Activated CD8-positive, alpha-beta memory T cell treated with anti-CD3 and anti-CD28 coated beads, Interleukin-2, amount 50 U/mL, for 4 hours (primary cell): ENCODE measurements at places on chromosomes 13 and 19.

DNA sequence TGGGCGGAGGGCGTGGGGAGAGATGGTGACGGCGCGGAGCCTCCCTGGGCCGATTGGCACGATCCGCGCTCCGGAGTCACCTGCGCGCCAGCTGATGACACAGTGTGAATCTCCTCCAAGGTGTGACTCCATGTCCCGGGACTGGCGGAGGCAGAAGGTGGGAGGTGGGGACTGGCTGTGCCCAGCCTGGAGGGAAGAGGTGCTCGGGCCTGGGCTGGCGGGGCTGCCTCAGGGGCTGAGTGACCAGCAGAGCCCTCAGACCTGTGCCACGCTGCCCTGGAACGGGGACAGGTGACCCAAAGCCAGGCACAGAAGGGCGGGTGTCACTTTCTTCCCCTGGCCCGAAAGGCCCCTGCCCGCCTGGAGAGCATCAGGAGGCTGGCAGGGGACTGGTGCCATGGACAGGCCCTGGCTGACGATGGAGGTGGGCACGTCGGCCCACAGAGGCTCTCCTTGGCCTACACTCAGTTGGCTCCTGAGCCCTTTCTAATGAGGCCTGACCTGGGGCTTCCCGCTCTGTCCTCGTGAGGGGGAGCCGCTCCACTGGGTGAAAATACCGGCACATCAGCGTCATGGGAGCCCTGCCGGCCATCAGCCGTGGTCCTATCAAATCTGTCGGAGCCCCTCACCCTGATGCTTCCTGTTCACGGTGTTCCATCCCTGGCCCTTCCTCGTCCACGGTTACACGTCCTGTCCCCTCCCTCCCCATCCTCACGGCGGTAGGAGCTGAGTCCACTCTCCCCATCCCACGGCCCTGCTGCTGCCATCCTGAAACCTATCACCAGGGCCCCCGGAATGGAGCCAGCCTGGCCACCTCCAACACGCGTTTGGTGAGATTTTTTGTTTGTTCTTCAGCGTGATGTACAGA, 75.6 kb downstream of the SPACA7 start:
- no peak for DNase-seq

DNA sequence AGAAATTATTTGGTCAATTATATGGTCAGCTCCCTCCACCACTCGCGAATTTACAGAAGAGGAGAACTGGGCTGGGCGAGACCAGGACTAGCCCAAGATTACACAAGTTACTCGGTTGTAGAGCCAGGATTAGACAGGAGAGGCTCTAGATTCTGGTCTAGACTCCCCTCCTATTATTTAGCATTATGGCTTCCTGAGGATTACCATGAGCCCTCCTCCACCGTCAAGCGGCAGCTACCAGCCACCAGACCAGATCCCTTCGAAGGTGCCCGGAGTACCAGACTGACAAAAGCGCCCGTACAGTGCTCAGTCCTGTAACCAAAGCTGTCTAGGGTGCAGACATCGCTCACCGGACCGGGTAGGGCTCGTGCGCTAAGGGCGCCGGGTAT, 497 bp upstream of the MLNR start:
- DNase-seq, result no peak

GRCh38 chr19:49475995-49476880, 2.2 kb downstream of the FLT3LG start:
- DNase-seq, result peak; percentile 63

DNA sequence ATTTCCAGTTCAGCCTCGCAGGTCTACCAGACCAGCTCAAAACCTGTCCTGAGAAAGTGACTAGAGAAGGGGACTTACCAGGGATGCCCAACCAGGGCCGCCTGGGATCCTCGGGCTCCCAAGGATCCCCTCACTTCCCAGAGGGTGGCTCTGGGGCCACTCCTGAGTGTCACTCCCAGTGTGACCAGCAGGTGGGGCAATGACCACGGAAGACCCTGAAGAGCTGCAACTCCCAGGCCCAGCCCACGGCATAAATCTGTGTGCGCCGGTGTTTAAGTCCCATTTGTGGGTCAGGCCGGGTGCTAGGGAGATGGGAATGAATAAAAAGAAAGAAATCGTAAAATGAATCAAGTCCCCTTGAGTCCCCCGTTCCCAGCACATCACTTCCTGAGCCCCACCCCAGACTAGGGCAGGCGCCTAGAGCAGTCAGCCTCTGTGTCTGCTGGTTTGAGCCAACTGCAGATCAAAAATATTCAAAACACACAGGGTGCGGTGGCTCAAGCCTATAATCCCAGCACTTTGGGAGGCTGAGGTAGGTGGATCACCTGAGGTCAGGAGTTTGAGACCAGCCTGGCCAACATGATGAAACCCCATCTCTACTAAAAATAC, 10.7 kb downstream of the PTGIR start:
- DNase-seq, result peak; percentile 83

GRCh38 chr19:58416604-58417003, 8.2 kb downstream of the ZNF584 start:
- DNase-seq, result no peak

- DNase-seq, result no peak
These were observed 8.8 kb downstream of the ZFP28 start for GRCh38 chr19:56547535-56547934.

GRCh38 chr19:46841458-46842083, 9.1 kb downstream of the AP2S1 start:
- DNase-seq, result no peak

DNA sequence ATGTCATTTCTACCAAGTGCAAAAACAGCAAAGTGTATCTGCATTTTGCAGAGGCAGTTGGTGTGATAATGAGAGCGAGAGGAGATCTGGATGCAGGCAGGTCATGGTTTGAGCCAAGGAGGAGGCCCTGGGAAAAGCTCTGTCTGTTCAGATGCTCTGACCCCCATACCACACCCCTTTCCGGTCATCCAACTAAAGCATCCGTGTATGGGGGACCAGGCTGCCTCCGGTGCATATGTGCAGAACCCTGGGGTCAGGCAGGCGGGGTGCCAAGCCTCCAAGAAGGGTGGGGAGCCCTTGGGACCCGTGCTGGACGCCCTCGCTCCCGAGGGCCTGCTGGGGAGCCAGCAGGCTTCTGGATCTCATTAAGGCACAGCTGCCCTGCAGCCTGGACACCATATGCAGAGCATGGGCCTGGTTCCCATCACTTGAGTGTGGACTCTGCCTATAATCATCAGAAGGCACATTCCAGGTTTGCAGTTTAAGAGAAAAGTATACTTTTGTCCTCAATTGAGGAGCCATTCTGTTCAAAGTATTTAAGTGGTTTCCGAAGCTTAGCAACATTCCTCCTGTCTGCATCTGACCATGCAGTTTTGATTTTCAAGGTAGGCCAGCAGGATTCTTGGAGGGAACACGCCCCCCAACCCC, 56.1 kb downstream of the ALOX5AP start:
- DNase-seq, result no peak
